Progenitor cell of endocrine pancreas (in vitro differentiated cells): ENCODE measurements at places on chromosomes 3 and 15.

- H3K27ac ChIP-seq = no peak overlapping the region
- H3K36me3 ChIP-seq = no peaks in the 10 kb centered on the region
- no peaks in the 10 kb centered on the region for H3K27me3 ChIP-seq
- H3K4me1 ChIP-seq = no peaks in the 10 kb centered on the region
- no peak overlapping the region for H3K4me3 ChIP-seq
- no peak for DNase-seq
These were observed 154.6 kb upstream of the COL8A1 start for GRCh38 chr3:99483841-99484240.

DNA sequence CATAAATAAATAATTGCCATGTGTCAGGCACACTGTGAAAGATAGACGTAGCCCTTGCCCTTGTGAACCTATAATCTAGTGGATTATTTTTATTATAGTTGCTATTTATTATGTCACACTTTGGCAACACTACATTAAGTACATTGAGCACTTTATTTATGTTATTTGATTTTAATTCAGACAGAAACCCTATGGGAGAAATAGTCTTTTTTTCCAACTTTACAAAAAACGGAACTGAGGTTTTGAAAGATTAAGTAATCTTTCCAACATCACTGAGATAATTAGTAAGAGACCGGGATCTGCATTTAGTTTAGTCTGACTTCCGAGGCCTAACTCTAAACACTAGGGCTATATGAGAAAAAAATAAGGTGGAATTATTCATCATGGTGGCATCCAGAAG lies 2.8 kb upstream of the FILIP1L start:
- no peak for DNase-seq
- no peak overlapping the region for H3K27ac ChIP-seq
- H3K4me3 ChIP-seq = no peak overlapping the region
- H3K36me3 ChIP-seq = peaks cover 2% of the 10 kb centered on the region

- no peak for DNase-seq
- H3K36me3 ChIP-seq = no peaks in the 10 kb centered on the region
- no peak overlapping the region for H3K27ac ChIP-seq
These were observed 54.8 kb downstream of the TMEM266 start for GRCh38 chr15:76114561-76114960.

DNA sequence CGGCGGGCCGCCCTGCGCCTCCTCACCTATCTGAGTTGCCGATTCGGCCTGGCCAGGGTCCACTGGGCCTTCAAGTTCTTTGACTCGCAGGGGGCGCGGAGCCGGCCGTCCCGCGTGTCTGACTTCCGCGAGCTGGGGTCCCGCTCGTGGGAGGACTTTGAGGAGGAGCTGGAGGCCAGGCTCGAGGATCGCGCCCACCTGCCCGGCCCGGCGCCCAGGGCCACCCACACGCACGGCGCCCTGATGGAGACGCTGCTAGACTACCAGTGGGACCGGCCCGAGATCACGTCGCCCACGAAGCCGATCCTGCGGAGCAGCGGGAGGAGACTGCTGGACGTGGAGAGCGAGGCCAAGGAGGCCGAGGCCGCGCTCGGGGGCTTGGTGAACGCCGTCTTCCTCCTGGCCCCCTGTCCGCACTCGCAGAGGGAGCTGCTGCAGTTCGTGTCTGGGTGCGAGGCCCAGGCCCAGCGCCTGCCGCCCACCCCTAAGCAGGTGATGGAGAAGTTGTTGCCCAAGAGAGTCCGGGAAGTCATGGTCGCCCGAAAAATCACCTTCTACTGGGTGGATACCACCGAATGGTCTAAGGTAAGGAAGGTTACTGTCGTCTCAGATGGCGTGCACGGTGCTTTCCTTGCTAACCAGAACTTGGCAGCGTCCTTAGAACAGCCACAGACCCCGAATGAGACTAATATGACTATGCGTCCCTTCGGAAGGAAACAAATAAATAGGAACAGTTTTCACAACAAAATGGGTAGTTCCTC lies 567 bp downstream of the TICRR start:
- no peak for DNase-seq
- H3K27me3 ChIP-seq = peaks cover 10% of the 10 kb centered on the region
- peaks cover 17% of the 10 kb centered on the region for H3K4me1 ChIP-seq
- peak overlapping the region; percentile 85 for H3K4me3 ChIP-seq
- peak overlapping the region; percentile 58 for H3K27ac ChIP-seq

DNA sequence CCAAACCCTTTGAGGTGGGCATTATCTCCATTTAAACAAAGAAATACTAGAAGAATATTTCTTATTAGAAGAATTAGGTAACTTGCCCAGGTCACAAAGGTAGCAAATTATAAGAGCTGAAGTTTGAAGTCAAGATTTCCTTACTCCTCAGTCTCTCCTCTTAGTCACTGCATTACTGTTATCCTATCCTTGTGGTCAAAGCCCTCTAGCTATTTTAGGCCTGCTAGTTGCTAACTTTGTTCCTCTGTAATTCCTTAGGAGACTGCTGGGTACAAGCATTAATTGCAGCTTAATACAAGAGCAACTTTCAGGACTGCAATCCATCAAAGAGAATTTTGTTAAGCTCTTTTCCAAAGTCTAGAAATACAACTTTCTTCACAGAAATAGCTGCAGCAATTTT lies 528.2 kb downstream of the ZIC1 start:
- no peaks in the 10 kb centered on the region for H3K27me3 ChIP-seq
- peaks cover 12% of the 10 kb centered on the region for H3K4me1 ChIP-seq
- H3K36me3 ChIP-seq = no peaks in the 10 kb centered on the region
- no peak overlapping the region for H3K4me3 ChIP-seq
- H3K27ac ChIP-seq = no peak overlapping the region

GRCh38 chr3:134473868-134474546 lies 11.8 kb downstream of the ANAPC13 start:
- H3K27ac ChIP-seq = no peak overlapping the region
- H3K36me3 ChIP-seq = peaks cover 15% of the 10 kb centered on the region
- peak; percentile 72 for DNase-seq
- H3K4me3 ChIP-seq = no peak overlapping the region
- no peaks in the 10 kb centered on the region for H3K27me3 ChIP-seq

GRCh38 chr3:23085261-23085660 lies 117.9 kb upstream of the UBE2E2 start:
- H3K27ac ChIP-seq = no peak overlapping the region
- no peak overlapping the region for H3K4me3 ChIP-seq
- DNase-seq = no peak
- H3K36me3 ChIP-seq = no peaks in the 10 kb centered on the region

DNA sequence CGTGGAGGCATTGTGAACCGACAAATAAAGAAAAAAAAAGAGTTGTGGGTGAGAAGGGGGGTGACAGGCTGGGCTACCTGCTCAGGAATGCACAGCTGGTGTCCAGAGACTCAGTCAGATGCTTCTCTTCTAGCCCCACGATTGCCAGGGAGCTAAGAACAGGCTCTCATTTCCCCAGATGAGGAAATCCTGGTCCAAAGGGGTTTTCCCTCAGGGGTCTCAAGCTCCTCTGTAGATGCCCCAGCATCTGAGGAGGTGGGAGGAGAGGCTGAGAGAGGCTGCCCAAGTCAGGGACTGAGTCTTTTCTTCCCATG lies 35.5 kb downstream of the BNC1 start:
- no peak overlapping the region for H3K4me3 ChIP-seq
- no peak overlapping the region for H3K27ac ChIP-seq
- DNase-seq = no peak
- no peaks in the 10 kb centered on the region for H3K36me3 ChIP-seq

DNA sequence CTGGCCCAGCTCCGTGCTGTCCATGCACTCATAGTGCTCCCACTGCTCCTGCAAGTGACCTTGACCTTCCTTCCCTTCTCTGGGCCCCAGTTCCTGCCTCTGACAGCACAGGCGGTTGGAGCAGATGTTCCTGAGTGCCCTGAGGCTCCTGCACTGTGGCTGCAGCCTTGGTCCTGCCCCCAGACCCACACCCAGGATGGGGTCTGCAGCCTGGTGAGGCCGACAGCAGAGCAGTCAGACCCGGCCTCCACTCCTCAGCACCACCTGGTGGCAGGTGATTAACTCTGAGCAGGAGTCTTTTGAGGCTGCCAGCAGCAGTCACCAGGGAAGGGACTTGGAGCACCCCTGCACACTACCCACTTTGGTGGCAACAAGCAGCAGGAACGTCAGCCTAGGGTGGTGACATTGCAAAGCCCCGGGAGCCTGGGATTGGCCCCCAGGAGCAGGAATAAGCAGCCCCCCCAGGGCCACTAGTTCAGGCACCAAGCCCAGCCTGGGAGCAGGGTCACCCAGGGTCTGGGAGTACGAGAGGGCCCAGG lies 64.6 kb downstream of the CYP11A1 start:
- H3K36me3 ChIP-seq = no peaks in the 10 kb centered on the region
- H3K27ac ChIP-seq = no peak overlapping the region
- peaks cover 23% of the 10 kb centered on the region for H3K4me1 ChIP-seq
- DNase-seq = peak; percentile 53

DNA sequence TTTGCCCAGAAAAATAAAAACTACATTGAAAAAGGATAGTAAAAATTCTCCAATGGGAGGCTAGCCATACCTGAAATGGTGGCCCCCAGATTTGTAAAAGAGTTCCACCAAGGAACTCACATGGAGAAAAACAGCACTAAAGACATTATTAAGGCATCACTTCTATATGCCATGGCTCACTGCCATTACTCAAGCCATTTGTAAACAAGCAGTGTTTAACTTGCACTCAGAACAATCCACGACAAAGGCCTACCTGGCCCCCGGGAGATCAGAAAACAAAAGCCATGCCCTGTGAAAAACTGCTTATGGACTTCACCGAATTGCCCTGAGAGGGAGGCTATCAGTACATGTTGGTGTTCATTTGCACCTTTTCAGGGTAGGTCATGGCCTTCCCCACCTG lies 19.6 kb downstream of the CCR8 start:
- DNase-seq = no peak
- no peaks in the 10 kb centered on the region for H3K36me3 ChIP-seq
- peak overlapping the region; percentile 93 for H3K27ac ChIP-seq
- peak overlapping the region; percentile 1 for H3K4me3 ChIP-seq

DNA sequence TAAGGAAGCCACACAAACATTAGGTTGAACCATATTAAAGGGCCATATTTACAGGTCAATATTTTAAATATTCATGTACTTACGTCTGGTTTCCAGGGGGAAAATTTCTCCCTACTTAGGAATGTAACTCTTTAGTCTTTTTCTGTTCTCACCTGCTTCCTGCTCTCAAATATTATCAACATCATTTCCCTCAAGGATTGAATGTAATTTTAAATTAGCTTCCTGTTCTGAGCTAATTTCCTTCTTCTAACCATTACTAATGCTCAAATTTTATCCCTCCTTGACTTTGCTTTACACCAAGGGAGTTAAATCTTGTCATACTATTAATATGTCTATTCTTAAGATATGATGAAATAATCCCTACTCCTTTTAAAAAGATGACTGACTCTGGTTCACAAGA lies 103.4 kb upstream of the UBP1 start:
- H3K36me3 ChIP-seq = peaks cover 21% of the 10 kb centered on the region
- no peaks in the 10 kb centered on the region for H3K4me1 ChIP-seq
- no peaks in the 10 kb centered on the region for H3K27me3 ChIP-seq
- H3K27ac ChIP-seq = no peak overlapping the region
- DNase-seq = no peak

- H3K27ac ChIP-seq = no peak within 1 kb of the TSS
- H3K27me3 ChIP-seq = no peaks in the 10 kb centered on the region
- H3K4me3 ChIP-seq = no peak within 1 kb of the TSS
- no peak for DNase-seq
These were observed at the start of gene COLQ for GRCh38 chr3:15521573-15521965. Gene COLQ (minus strand): TSS chr3:15521706. CDS start chr3:15521625, 81 bp downstream.

DNA sequence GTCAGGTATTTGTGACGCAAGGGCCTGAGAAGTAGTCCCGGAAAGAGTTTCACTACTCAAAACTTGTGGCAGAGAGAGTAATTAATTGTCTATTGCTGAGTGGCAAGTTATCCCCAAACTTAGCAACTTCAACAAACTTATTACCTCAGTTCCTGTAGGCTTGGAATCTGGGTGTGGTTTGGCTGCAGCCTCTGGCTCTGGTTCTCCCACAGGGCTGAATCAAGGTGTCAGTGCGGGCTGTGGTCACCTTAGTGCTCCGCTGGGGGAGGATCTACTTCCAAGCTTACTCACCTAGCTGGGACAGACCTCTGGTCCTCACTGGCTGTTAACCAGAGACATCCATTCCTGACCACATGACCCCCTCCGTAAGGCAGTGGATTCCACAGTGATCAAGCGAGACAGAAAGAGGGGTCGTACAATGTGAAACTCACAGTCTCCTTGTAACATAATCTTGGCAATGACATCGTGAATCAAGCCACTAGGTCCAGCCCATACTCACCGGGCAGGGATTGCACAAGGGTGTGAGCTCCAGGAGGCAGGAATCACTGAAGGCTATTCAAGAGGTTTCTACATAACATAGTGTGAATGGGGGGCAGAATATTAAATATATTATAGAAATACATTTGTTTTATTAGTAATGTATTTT lies 138.3 kb downstream of the RYR3 start:
- H3K27ac ChIP-seq = no peak overlapping the region
- no peak for DNase-seq
- H3K4me3 ChIP-seq = no peak overlapping the region
- H3K4me1 ChIP-seq = peaks cover 15% of the 10 kb centered on the region
